Renal cortex interstitium (tissue), 15 donors: ENCODE measurements at places on chromosomes 4 and X. TPM values are rescaled to one million over a fixed set of nuclear protein-coding genes. Genes with fewer than 3 reads are reported as not detected.

- DNase-seq = no peak
These were observed 644.1 kb downstream of the MID1IP1 start for GRCh38 chrX:39445336-39445735.

DNA sequence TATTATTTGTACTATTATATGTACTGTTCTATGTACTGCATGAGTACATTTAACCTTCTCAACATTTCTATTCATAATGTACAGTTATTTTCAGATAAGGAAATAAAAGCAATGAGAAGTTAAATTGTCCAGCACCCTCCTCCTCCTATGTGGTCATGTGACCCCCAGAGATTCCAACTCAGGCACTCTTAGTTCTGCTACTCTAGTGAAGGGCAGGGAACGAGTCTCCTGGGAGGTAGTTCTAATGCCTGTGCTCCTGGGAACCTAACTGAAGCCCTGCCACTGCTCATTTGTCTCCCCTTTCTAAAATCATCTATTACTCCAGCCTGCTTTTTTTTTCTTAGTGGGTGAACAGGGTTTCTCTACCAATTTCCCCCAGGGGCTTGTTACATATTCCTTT, 105.9 kb upstream of the GPRIN3 start:
- DNase-seq = no peak

GRCh38 chr4:23484689-23485088, 405.2 kb downstream of the PPARGC1A start:
- DNase-seq = no peak

DNA sequence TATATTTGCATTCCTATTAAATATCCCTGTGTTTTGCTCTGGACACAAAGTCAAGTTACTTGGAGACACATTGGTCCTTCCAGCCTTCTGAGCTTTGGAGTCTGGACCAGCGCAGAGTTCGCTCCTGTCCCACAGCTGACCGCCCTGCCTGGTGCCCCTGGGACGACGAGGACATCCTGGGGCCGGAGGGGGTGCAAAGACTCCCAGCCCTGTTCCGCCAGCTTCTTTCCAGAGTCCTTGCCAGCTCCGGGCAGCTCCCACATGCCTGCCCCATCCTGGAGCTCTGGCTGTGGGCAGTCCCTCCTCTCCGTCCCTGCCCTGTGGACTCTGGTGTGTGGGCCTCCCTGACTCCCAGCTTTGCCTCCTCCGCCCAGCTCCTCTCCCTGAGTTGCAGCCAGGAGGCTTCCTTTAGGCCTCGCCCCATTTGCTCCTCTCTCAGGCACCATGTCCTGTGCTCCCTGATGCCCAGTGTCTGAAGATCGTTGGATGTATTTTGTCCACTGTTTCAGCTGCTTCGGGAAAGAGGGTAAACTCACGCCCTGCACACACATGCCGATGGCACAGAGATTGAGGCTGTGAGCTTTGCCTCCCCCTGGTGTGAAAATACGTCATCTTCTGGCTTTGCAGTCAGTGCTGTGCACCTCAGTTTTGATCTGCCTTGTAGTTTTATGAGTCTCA, 4.9 kb upstream of the PCGF3 start:
- DNase-seq = no peak

DNA sequence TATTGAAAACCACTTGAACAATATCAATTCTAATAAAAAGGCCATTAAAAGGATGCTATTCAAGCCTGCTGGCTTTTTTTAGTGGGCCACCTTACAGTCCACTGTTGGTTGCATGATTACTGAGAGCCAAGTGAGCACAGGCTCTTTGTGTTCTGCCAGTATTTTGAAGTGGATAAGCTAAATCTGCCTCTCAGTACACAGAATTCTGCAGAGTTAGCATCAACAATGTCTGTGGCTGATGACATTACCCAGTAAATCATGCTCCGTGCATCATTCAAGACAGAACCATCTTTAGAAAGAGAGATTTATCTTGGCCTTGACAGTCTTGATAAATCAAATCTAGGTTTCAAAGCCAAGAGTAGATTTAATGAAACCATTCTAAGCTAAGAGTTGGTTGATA, 119.0 kb upstream of the GNPDA2 start:
- DNase-seq = no peak

DNA sequence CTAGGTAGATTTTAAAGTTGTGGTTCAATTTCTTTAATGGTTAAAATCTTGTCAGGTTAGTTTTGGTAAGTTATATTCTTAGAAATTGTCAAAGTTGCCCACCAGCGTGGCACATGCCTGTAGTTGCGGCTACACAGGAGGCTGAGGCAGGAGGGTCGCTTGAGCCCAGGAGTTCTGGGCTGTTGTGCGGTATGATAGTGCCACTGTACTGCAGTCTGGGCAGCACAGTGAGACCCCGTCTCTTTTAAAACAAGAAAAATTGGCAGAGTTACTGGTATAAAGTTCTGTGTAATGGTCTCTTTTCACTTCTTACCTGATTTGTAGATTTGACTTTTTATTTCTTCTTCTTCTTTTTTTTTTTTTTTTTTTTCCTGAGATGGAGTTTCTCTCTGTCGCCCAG, 64.4 kb downstream of the FAM193A start:
- no peak for DNase-seq

DNA sequence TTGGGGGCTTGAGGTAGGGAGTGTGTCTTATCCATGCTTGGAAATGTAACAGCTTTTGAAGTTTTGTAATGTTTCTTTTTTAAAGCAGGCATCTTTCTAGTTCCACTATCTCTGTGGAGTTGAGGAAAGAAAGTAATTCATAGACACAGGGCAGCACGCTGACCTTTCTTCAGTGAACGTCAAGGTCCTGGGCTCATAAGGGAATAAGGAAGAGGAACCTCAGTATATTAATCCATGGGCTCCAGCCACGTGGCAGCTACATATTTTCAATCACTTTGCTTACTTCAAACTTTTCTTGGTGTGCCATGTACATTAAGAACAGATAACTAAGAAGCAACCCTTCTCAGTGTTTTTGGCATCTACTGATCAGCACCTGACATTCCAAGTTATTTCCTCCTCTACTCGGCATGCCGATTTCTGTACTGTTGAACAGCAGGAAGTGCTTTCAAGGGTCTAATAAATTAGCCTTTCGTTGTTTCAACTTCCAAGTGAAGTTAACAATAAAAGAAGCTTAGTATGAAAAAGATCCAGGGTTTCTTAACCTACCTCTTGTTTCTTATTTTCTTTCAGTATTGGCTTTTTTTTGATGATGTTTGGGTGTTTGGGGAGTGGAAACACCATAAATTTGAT, 88.2 kb downstream of the SORBS2 start:
- DNase-seq = no peak

DNA sequence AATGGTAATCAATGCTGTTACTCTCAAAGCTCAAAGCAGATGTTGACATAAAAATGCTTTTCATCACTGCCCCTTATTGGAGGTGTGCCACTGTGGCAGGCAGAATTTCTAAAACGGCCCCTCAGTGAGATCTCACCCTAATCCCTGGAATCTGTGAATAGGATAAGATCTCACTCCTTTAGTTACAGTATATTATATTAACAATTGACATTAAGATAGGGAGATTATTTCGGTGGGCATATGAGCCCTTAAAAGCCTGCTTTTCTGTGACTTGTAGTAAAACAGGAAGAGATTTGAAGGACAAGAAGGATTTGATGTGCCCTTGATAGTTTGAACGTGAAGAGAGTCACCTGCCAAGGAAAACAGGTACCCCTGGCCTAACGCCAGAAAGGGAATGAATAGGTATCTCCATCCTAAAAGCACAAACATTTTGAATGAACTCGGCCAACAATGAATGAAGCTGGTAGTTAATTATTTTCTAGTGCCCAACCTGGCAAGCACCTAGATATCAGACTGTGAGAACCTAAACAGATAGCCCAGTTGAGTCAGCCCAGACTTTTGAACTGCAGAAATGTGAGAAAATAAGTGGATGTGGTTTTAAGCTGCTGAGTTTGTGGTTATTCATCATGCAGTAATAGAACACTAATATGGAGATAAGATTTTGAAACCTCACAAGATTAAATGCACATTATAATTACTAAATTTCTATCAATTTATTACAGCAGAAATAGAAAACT, 881.6 kb downstream of the PCDH18 start:
- DNase-seq = no peak

DNA sequence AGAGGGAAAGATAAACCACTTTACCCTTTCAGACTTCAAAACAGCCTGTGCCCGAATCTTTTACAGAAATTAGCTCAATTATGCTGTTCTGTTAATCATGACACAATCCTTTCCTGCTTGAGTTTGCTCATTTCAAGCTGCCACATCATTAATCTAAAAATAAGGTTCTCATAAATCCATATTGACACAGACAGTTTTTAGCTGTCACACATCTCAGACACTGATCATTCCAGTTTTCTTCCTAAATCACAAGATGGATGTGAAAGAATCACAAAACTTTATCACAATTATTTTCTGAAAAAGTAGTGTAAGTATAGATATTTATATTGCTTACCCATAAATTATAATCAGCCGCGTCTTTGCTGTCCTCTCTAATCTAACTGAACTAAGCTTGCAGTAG, 27.9 kb upstream of the AMELX start:
- no peak for DNase-seq

The IL21 gene
- polyA plus RNA-seq = not detected

The MAOA gene
- 15.7 TPM for polyA plus RNA-seq

The DUSP21 gene
- not detected for polyA plus RNA-seq

The TGIF2LX gene
- polyA plus RNA-seq = not detected

The CCDC160 gene
- polyA plus RNA-seq = 12.8 TPM

The MXRA5 gene
- 5.9 TPM for polyA plus RNA-seq

The CCKAR gene
- not detected for polyA plus RNA-seq
